Stomach (tissue), 19 donors: ENCODE measurements at places on chromosomes 2 and 18. TPM values are rescaled to one million over a fixed set of nuclear protein-coding genes. Genes with fewer than 3 reads are reported as not detected.

GRCh38 chr18:24089076-24089475 is 49.8 kb upstream of the CABYR start:
- DNase-seq = peak; percentile 35
- no peaks in the 10 kb centered on the region for H3K36me3 ChIP-seq
- no peak overlapping the region for H3K4me3 ChIP-seq
- H3K4me1 ChIP-seq = no peaks in the 10 kb centered on the region
- H3K27me3 ChIP-seq = no peaks in the 10 kb centered on the region

GRCh38 chr2:207226671-207227061 is 60.9 kb upstream of the KLF7 start:
- peak overlapping the region; percentile 16 for H3K4me3 ChIP-seq
- no peaks in the 10 kb centered on the region for H3K27me3 ChIP-seq
- peak overlapping the region; percentile 49 for H3K27ac ChIP-seq
- no peak for DNase-seq
- H3K36me3 ChIP-seq = no peaks in the 10 kb centered on the region

DNA sequence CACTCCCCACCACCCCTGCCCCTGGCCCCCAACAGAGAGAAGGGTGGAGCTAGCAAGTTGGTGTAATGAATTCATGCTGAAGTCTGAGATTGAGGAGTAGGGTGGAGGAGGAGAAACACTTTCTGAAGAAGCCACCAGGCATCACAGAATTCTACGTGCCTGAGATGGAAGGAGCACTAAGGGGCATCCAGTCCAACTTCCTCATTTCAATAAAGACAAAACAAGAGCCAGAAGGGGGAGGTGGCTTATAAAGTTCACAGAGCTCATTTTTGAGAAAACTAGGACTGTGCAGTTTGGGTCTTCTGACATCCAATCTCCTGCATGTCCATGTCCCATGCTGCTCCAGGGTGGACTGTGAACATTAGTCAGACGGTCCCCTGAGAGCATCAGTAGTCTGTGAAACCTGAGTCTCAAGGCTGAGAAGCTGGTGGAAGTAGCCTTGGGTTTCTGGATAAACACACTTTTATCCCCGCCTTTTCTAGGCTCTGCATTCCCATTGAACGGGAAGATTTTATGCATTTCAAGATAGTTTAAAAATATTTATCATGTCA is 77.7 kb downstream of the TRIM43 start:
- H3K36me3 ChIP-seq = no peaks in the 10 kb centered on the region
- no peak for DNase-seq
- no peak overlapping the region for H3K27ac ChIP-seq
- H3K27me3 ChIP-seq = no peaks in the 10 kb centered on the region

- no peaks in the 10 kb centered on the region for H3K27me3 ChIP-seq
- peaks cover 11% of the 10 kb centered on the region for H3K4me1 ChIP-seq
- DNase-seq = peak; percentile 80
- H3K27ac ChIP-seq = no peak overlapping the region
- H3K36me3 ChIP-seq = no peaks in the 10 kb centered on the region
These were observed 112.0 kb upstream of the FOSL2 start for GRCh38 chr2:28280619-28281018.

DNA sequence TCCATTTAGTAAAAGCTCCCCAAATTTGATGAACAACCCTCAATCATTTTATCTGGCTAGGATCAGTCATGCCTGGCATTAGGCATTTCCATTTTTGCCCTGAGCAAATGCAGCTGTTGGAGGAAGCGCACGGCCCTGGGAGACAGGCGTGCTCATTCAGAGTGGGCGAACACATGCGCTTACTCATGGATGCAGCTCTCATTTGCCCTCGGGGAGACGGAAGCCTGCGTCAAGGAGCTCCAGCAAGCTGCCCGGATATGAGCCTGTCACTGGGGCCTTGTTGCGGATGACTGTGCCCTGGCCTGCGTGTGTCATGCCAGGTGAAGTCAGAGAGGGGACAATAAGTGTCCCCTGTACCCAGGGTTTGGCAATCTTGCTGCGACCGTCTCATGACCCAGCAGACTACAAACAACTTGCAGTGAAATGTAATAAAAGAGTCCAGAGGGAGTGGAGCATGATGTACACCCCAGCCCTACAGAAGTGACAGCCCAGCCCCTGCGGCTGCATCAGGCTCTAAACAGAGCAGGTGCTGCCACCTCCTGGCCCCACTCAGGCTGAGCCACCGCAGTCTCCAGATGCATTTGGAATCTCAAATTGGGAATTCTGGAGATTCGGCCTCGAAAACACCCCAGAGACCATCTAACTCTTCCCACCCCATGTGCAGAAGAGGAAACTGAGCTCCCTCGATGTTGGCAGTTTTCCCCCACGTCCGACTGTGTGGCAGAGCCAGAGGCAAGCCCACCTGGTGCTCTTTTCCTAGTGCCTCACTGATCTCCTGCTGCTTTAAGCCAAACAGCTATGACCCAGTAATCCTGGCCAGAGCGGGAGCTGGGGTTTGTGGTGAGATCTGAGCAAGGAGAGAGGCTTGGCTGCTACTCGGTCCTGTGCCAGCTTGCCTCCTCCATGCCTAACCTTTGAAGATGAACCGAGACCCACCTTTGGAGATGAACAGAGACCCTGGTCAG is 105.0 kb upstream of the ALK start:
- DNase-seq = peak; percentile 43
- peaks cover 34% of the 10 kb centered on the region for H3K27me3 ChIP-seq
- H3K27ac ChIP-seq = no peak overlapping the region

DNA sequence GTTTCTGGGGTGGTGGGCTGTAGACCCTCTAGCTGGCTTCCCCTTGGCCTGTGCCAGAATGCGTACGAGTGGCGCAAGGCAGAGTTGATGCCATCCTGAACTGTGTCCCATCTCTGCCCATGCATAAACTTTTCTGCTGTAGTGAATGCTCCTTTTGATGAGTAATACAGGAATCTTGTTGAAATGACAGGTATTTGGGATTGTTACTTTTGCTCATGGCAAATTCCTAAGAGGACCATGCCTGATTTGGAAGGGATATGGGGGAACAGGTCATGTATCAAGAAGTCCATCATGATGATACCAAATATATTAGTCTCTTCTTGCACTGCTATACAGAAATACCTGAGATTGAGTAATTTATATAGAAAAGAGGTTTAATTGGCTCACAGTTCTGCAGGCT is 648.0 kb downstream of the SLC4A3 start:
- no peaks in the 10 kb centered on the region for H3K36me3 ChIP-seq
- peaks cover 8% of the 10 kb centered on the region for H3K4me1 ChIP-seq
- no peaks in the 10 kb centered on the region for H3K27me3 ChIP-seq
- no peak overlapping the region for H3K27ac ChIP-seq

- no peaks in the 10 kb centered on the region for H3K36me3 ChIP-seq
- H3K4me1 ChIP-seq = peaks cover 60% of the 10 kb centered on the region
- peak; percentile 78 for DNase-seq
- no peak overlapping the region for H3K4me3 ChIP-seq
- H3K27me3 ChIP-seq = no peaks in the 10 kb centered on the region
- H3K27ac ChIP-seq = peak overlapping the region; percentile 11
These were observed 89.7 kb downstream of the SPTBN1 start for GRCh38 chr2:54545702-54546450.

- H3K36me3 ChIP-seq = no peaks in the 10 kb centered on the region
- no peak overlapping the region for H3K4me3 ChIP-seq
- H3K4me1 ChIP-seq = no peaks in the 10 kb centered on the region
These were observed 269.4 kb downstream of the ETAA1 start for GRCh38 chr2:67666386-67667053.

GRCh38 chr18:11271954-11272353 is 122.6 kb upstream of the PIEZO2 start:
- H3K27ac ChIP-seq = no peak overlapping the region
- no peaks in the 10 kb centered on the region for H3K4me1 ChIP-seq
- H3K36me3 ChIP-seq = no peaks in the 10 kb centered on the region
- no peaks in the 10 kb centered on the region for H3K27me3 ChIP-seq
- no peak overlapping the region for H3K4me3 ChIP-seq

DNA sequence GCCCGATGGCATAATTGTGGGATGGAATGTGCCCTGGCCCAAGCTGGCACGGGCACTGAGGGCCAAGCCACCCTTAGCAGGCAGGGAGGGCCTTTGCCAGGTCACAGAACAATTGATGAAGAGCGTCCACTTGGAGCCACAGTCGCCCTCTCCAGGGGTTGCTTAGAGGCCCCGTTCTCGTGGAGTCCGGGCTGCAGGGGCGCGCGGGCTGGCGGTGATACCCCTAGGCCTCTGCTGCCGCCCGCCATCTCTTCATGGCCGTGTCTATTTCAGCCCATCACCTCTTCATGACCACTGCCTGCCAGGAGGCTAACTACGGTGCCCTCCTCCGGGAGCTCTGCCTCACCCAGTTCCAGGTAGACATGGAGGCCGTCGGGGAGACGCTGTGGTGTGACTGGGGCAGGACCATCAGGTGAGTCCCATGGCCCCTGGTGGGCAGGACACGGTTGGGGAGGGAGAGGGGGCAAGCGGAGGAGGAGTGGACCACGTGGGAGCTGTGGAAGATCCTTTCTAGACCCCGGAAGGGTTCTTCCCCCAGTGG is 17.6 kb downstream of the RAMP1 start:
- peaks cover 59% of the 10 kb centered on the region for H3K4me1 ChIP-seq
- no peak for DNase-seq
- H3K27me3 ChIP-seq = no peaks in the 10 kb centered on the region
- H3K4me3 ChIP-seq = no peak overlapping the region
- peaks cover 13% of the 10 kb centered on the region for H3K36me3 ChIP-seq

DNA sequence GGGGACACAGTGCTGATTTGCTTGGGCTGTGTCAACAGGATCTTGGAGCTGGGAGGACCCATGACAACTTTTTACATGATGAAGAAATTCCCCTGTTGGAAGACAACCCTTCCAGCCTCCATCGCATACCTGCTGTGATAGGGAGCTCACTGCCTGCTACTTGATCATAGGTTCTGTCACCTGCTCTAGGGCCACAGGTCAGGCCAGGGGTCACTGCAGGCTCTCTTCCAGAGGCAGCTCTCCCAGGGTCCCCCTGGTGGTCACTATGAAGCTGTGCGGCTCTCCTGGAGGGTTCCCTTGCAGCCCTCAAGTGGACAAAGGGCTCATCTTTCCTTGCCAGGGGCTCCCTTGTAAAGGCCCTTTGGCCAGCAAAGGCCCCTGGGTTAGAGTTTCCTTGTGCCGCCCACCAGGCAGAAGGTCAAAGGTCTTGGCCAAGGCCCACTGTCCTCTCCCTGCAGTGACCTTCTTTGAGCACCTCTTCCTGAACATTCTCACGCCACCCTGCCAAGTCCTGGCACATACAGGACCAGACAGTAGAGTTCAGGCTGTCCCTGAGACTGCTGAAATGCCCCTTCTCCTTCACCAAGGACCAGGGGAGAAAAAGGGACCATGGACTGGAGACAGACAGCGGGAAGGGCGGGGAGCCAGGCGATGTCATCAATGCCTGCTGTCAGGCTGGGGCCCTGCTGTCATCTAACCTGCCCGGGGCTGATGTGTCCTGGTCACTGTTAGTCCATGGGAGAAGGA is 345.1 kb downstream of the DYSF start:
- no peaks in the 10 kb centered on the region for H3K4me1 ChIP-seq
- no peak for DNase-seq
- no peak overlapping the region for H3K27ac ChIP-seq
- no peak overlapping the region for H3K4me3 ChIP-seq
- H3K27me3 ChIP-seq = no peaks in the 10 kb centered on the region
- no peaks in the 10 kb centered on the region for H3K36me3 ChIP-seq

The RNU2-63P gene
- total RNA-seq = not detected

The TACR1 gene
- total RNA-seq = 3.5 TPM

The MARCHF4 gene
- total RNA-seq = not detected

The PROKR1 gene
- not detected for total RNA-seq

The GALNT14 gene
- not detected for total RNA-seq

The ICOS gene
- total RNA-seq = 0.29 TPM

The GNAL gene
- 0.72 TPM for total RNA-seq

The PDCD1 gene
- not detected for total RNA-seq

The XDH gene
- 4.1 TPM for total RNA-seq
